WTC11 (cell line): ENCODE measurements at places on chromosomes 13 and 19.

DNA sequence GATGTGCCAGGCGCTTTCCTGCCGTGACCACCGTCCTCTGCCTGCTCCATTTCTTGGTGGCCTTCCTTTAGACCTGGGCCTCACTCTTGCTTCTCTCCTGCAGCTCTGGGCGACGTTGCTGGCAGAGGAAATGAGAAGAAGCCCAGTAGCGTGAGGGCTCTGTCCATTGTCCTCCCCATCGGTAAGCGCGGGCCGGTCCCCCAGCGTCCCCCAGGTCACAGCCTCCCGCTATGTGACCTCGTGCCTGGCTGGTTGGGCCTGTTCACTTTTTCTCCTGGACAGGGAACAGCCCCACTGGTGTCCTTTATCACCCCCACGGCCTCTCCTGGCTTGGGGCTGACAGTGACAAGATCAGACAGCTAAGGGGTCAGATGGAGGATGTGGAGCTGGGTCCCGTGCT, 27.7 kb downstream of the SPC24 start:
- no peak for DNase-seq

GRCh38 chr19:48381178-48381950, 10.0 kb downstream of the KDELR1 start:
- DNase-seq, result no peak

DNA sequence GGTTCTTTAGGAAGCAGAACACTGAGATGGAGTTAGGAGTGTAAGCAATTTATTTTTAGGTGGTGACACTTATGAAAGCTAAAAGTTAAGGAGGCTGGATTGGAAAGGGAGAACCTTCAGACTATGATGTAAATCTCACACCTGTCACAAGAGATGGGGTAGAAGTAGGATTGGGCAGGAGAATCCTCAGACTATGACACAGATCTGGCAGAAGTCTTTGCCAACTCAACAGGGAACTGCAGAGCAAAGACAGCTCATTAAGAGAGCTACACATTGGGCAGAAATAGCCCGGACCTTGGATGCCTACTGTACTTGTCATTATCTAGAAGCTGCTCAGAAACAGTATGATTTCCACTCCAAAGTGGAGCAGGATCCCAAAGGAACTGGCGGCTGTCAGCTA, 134.4 kb downstream of the DNAJC15 start:
- no peak for DNase-seq

DNA sequence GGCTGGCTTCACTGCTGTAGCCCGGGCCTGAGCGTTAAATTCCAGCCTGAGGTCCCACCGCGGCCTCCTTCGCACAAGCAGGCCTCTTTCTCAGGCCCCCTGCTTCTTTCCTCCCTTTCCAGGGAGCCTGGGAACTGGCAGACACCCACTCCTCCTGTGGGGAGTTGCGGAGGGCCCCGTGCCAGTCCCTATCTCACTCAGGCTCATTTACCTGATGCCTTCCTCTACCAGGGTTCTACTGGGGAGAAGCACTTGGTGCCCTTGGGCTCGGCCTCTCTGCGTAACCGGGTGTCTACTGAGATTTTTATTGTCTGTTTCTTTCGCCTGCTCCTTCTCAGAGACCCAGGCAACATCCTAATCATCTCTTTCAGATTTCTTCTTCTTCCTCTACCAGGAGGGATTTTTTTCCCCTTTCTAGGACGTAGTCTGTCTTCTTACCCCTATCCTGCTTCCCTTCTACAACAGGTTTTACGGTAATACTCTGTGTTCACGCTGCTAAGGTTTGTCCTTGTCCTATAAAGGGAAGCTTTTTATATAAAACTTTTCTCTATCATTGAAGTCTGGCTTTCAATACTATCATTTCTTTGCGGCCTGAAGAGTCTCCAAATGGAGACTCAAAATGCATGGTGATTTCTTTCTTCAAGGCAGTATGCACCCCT, 135.4 kb upstream of the GPR12 start:
- DNase-seq, result no peak

DNA sequence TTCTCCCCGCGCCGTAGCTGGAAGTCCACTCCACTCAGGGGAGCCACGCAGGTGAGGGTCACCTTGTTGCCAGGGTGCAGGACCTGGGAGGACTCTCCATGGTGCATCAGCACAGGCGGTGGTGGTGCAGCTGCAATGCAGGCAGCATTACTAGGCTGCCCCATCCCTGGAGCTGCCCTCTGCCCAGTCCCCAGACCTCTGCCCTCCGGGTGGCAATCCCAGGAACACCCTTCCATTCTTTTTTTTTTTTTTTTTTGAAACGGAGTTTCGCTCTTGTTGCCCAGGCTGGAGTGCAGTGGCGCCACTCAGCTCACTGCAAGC, 1.8 kb downstream of the A1BG start:
- no peak for DNase-seq

GRCh38 chr19:56491399-56491798, 14.3 kb upstream of the ZNF667 start:
- DNase-seq, result no peak

- DNase-seq, result no peak
These were observed 33.6 kb upstream of the LPAR6 start for GRCh38 chr13:48446464-48446863.

DNA sequence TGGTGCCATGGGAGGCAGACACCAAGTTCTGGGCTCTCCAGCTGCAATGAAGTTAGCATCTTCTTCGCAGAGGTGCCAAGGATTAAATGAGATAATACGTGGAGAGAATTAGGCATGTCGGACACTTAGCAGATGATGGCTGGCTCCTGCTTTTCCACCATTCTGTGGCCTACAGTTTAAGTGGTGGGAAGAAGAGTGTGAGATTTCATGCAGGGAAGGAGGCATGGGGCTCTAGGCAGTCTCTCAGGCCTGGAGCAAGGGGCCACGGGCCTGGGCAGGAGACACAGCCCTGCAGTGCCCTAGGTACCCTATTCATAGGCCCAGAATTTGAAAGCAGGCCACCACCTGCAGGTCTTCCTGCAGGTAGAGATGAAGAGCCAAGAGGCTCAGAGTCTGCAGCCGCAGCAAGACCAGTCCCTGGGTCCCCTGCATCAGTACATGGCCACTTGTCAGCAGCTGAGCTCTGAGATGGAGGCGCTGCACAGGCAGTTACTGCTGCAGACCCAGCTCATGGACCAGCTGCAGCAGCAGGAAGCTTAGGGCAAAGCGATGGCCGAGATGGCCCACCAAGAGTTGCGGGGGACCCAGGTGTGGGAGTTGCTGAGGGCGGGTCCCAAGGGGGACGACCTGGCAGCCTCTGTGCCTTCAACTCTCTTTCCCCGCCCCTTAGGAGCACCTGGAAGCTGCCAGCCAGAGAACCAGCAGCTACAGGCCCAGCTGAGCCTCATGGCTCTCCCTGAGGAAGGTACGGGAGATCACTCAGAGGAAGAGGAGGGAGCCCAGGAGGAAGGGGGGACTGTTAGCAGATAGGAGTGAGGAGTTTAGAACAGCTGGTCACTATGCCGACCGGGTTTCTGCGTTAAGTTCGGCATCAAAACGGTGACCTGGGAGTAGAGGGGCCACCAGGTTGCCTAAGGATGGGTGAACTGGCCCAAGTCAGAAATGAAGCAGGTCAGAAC, 33.2 kb upstream of the ZNF492 start:
- no peak for DNase-seq

GRCh38 chr19:6472713-6473112, 8.6 kb downstream of the CRB3 start:
- no peak for DNase-seq

DNA sequence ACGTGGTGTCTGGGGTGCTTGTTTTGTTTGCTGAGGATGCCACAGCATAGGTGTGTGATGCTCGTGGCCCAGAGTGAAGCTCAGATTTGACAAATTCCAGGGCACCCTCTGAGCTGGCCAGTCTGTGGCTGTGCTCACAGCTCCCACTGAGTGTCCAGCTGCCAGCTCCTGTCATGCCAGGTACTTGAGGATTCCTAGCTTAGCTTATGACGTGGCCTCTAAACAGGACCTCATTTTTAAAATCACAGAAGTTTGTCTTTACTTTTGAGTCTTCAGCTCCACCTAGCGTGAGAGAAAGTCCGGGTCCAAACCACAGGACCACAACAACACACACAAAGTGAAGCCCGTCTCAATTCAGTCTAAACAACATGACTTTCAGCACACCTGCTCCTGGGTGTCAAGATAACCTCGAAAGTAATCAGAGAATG, 117.3 kb downstream of the RAB20 start:
- no peak for DNase-seq

DNA sequence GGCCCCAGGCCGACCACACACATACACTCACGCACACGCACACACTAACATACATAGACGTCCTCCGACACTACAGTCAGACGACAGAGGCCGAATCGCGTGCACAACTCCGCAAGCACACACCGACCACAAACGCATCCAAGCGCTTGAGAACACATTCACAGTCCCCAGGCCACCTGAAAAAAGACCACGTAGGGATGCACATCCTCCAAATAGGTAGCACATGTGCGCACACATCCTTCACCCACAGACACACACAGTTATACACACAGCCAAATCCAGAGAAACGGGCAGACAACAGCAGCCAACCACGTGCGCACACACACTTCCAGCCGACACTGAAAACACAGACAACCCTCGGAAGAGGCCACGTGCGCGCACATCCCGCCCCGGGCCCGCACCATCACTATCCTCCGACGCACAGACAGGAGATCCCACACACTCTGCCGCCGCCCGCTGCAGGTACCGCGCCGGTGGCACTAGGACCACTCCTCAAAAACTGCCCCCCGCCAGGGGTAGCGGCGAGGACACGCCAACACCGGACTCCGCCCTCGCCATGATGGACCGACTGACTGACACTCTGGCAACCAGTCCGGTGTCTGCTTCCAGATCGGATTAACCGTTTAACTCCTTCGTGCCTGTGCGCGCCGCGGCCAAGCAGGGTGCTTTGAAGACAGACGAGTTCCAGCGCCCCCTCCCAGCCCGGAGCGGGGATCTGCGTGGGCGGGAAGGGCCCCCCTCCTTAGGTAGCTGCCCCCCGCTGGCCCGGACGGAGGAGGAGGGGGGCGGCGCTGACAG, 493 bp upstream of the PDE4A start:
- DNase-seq, result peak; percentile 91

DNA sequence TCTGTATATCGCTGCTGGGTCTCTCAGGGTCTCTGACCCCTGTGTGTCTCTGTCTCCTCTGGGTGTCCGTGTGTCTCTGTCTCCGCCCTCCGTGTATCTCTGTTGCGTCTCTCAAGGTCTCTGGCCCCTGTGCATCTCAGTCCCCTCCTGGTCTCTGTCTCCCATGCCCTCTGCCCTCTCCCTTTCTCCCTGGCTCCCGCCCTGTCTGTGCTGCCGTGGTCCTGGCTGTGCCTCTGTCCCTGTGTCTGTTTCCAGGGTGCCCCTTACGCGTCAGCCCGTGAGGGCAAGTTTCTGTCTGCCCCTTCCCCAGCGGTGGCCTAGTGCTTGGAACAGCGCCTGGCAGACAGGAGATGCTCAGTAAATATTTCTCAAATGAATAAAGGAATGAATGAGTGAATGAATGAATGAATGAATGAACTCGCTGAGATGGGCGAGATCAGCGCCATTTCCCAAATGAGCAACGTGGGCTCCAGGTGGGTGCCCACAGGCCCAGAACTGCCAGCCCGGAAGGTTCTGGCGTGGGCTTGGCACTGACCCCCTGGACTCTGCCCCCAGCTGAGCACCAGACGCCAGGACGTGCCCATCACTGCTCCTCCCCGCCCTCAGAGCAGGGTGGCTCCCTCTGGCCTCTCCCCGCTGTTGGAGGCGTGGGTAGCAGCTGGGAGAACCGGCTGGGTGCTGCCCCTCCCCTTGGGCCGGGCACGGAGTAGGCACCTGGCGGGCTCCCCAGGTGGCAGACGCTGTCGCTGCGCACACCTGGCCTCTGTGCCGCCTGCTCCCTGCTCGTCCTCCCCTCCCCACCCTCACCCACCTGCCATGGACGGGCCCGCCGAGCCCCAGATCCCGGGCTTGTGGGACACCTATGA, at the start of gene SULT2B1:
Gene SULT2B1 (plus strand): TSS at position 736 of the 866 bp plus-strand sequence. CDS start 81 bp downstream, at position 817.
- DNase-seq, result no peak

DNA sequence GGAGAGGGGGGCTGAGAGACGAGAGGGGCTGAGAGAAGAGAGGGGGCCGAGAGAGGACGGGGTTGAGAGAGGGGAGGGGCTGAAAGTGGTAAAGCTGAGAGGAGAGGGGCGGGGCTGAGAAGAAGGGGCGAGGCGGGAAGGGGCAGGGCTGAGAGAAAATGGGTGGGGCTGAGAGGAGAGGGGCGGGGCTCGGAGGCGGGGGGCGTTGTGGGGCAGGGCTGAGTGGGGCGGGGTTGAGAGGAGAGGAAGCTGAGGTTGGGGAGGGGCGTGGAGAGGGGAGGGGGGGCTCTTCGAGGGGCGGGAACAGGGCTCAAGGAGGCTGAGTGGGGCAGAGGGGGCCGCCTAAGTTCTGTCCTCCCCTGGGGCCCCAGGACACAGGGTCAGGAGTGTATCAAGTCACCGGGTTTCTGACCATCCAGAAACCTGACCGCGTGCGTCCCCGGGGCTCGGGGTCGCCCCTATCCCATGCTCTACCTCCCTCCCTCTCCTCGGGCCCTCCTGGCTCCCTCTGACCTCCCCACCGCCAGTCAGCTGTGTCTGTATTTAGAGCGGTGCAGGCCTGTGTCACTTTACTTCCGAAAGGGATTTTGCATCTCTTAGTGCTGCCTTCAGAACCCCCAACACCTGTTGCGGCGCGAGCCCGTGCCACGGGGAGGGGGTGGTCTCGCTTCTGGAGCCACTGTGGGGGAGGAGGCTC, 38.6 kb upstream of the SEMA6B start:
- DNase-seq, result peak; percentile 88

GRCh38 chr13:46812301-46812797, 15.4 kb upstream of the ESD start:
- no peak for DNase-seq

DNA sequence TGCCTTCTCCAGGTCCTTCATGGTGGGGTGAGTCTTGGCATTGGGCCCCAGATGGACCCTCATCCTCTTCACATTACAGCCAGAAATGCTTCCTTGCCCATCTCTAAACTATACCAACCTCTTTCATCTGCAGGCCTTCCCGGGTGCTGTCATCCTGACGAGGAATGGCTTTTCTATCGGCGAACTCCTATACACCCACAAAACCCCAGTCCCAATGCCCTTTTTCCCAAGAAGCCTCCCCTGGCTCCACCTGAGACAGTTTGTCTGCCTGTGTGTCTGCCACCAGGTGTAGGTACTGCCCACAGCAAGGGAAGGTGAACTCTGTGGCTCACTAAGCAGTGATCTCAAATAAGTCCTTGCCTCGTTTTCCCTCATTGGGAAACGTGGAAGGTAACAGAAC, 55.3 kb downstream of the PTPRS start:
- no peak for DNase-seq

GRCh38 chr13:68368922-68369321, 1138.8 kb upstream of the PCDH9 start:
- DNase-seq, result no peak

- no peak for DNase-seq
These were observed 1686.7 kb upstream of the MIR17HG start for GRCh38 chr13:89660752-89661151.

- DNase-seq, result no peak
These were observed 10.6 kb downstream of the FBXL3 start for GRCh38 chr13:77016251-77016812.

- DNase-seq, result peak; percentile 21
These were observed 23.1 kb downstream of the TBC1D4 start for GRCh38 chr13:75458696-75459422.
